SK-MEL-5 (cell line): ENCODE measurements at places on chromosomes 11 and 22. TPM values are rescaled to one million over a fixed set of nuclear protein-coding genes. Genes with fewer than 3 reads are reported as not detected.

- DNase-seq = no peak
These were observed 86.3 kb downstream of the MORC2 start for GRCh38 chr22:30882184-30882717.

The TSPAN4 gene
- total RNA-seq = 150 and 167 TPM in 2 replicates

- no peak for DNase-seq
These were observed 213.1 kb upstream of the B3GAT1 start for GRCh38 chr11:134625151-134625550.

GRCh38 chr11:48170241-48171233 lies 46.1 kb upstream of the OR4B1 start:
- DNase-seq = no peak

The INS gene
- not detected in 2 replicates for total RNA-seq

DNA sequence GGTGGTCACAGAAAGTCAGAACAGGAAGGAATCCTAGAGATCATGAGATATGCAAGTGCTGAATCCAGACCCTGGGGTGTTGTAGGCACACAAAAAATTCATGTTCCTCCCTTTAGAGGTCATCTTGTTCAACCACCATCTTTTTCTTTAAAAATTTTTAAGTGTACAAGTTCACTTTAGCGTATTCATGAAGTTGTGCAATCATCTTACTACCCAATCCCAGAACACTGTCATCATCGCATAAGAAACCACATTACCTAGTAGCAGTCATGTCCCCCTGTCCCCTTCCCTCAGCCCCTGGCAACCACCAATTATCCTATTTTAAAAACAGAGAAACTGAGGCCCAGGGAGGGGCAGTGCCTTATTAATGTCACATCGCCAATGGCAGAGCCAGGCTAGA lies 20.3 kb upstream of the WNT11 start:
- DNase-seq = no peak

DNA sequence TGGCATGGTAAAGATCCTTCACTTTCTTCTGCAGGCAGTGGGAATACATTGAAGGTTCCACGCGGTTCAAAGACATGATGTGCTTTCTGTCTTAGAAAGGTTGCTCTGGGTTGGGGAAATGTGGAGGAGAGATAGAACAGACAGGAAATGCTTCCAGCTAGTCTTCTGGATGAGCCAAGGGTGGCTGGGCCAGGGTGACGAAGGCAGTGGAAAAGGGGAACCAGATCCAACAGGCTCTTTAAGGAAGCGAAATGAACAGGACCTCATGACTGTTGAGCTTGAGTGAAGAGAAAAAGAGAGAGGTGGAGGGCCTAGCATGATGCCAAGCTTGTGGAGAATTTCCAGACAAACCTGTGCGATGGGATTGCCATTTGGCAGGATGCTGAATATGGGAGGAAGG lies 56.4 kb upstream of the LMO1 start:
- DNase-seq = no peak

The FADS2 gene
- 0.45 and 0.56 TPM in 2 replicates for total RNA-seq

GRCh38 chr11:112302226-112302868 lies 41.7 kb upstream of the PLET1 start:
- no peak for DNase-seq

The RASSF10 gene
- 0.11 and 0.45 TPM in 2 replicates for total RNA-seq

GRCh38 chr22:43881091-43882061 lies 10.4 kb downstream of the PNPLA5 start:
- DNase-seq = no peak

DNA sequence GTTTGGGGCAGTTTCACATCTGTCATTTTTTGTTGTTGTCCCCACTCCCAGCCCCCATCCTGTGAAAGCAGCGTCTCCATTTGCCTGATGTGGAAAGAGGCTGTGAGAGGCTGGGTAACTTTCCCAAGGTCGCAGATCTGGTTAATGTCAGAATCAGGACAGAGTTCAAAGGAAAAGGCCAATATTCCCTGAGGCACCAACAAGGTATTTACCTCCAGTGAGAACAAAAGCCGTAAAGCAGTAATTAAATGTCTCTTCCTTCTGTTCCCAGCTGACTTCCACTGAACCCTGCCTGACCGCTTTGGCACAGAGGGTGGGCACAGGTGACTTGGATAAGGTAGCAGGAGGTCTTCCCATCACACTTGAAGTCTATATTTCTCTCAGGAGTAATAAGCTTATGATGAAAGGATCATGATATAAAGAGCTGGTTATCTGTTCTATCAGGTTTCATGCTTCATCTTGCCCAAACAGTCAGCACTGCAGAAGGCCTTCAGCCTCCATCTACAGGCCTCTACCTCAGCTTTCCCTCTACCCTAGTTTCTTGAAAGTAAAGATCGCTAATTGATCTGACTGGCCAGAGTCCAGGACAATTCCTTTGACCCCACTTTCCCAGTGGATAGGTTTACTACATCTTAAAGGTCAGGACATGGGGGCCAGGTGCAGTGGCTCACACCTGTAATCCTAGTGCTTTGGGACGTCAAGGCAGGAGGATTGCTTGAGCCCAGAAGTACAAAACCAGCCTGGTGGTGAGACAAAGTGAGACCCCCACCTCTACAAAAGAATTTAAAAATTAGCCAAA lies 9.4 kb downstream of the C11orf91 start:
- no peak for DNase-seq

GRCh38 chr11:133347988-133348387 lies 184.3 kb downstream of the OPCML start:
- DNase-seq = no peak

GRCh38 chr11:34203377-34203871 lies 98.0 kb downstream of the NAT10 start:
- no peak for DNase-seq

DNA sequence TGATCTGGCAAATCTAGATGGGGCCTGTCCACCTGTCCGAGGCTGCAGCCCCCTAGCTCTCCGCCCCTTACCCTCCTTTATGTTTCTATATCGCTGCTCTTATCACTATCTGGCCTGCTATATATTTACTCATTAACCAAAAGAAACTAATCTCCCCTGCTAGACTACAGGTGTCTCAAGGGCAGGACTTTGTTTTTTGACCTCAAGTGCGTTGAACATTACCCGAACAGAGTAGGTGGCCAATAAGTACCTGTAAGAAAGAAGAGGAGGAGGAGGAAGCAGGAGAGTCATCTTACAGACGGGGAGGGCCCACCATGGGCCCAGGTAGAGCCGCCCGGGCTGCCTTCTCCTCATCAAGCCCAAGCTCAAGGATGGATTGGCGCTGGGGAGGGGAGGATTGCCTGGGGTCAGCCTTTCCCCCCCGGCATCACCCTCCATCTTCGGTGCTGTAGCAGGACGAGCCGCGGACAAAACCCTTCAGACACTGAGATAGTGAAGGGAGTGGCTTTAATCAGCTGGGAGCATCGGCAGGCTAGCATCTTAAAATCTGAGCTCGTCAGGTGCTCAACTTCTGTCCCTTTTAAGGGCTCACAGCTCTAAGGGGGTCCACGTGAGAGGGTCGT lies 1.2 kb upstream of the P2RY6 start:
- no peak for DNase-seq

DNA sequence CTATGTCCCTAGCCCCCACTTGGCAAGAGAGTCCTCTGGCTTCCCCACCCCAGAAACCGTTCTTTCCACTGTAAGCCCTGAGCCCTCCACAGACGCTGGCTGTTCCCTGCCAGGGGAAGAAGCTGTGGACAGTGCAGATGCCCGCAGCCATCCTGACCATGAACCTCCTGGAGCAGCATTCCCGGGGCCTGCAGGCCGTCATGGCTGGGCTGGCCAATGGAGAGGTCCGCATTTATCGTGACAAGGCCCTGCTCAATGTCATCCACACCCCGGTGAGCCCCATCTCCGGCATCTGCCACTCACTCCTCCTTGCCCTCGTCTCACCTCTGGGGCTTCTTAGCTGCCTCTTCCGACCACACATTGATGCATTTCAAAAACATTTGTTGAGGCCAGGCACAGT lies 13.2 kb downstream of the BBS1 start:
- no peak for DNase-seq
